Cortex of kidney (tissue), 1 donor: ENCODE measurements at places on chromosomes 7 and 10.

GRCh38 chr7:16849296-16850148 is 32.3 kb downstream of the AGR3 start:
- DNase-seq: no peak

DNA sequence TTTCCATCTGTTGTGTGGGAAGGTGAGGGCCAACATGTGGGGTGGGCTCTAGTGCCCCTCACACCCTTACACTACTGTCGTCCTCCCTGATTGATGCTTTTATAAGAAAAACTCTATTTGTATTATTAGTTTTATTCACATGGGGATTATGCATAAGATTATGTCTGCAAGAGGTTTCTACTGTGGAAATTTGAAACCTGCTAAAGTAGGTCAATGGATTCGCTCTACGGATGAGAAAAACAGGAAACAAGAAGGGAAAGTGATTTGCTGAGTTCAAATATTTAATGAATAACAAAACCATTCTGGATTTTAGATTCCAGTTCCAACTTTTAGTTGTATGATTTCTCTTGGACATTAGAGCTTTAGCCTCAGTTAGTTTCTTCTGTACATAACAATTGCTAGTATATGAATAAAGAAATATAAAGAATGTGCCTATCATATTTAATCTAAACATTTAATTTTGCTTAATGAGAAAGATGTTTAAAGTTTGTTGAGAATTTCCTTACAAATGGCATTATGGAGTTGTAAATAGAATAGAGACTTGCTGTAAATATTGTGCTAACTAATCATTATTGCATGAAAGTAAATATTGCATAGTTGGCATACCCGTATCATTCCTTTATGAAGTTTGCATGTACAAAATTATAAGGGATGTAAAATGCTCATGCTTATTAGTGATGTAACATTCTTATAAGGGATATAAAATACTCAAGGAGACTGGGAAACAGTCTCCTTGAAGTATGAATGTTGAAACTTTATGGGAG is 193.8 kb downstream of the THSD7A start:
- DNase-seq: no peak

DNA sequence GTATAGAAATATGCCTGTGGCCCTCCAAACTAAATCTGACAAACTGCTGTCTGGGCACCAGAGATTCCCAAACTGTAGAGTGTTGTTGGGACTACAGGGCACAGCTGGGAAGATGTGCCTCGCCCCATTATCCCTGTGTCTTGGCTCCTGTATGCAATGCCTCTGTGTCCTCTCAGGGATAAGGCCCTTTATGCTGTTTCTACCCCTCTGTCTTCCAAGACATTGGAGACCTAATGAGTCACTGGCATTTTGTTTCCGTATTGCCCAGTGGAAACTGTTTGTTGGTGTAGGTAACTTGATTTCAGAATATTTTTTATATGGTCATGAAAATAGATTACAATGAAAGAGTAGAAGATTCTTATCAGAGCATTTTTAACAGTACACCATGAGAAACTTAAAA is 183.2 kb downstream of the GLI3 start:
- no peak for DNase-seq

GRCh38 chr7:150357771-150358427 is 10.7 kb upstream of the REPIN1 start:
- no peak for DNase-seq

DNA sequence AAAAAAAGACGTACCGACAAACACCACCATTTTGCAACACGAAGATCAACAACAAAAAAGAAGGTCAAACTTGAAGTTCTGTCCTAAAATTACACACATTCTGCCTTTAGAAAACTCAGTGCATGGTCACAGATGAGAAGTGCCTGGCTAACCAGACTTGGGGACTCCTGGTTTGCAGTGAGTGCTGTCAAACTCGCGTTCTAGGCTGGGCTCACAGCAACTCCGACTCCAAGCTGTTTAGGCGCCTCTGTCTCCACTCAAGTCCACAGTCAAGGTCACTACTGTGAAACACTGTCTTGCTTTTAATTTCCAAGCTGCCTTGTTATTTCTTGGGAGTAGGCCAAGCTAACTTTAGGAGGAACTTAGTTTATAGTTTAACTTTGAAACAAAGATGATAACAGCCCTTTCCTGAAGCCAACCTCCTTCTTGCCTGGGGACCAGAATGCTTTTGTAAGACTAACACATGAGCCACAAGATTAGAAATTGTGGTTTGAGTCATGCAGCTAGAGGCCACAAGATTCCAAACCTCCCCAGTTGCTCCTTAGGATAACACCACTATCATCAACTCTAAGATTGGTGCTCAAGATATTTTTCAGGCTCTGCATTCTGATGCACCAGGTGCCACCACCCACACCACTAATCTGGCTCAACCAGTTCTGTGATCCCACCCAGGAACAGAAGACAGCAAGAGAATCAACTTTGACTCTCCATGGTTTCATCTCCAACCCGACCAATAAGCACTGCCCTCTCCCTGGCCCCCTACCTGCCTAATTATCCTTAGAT is 1.1 kb upstream of the DNAAF5 start:
- no peak for DNase-seq

DNA sequence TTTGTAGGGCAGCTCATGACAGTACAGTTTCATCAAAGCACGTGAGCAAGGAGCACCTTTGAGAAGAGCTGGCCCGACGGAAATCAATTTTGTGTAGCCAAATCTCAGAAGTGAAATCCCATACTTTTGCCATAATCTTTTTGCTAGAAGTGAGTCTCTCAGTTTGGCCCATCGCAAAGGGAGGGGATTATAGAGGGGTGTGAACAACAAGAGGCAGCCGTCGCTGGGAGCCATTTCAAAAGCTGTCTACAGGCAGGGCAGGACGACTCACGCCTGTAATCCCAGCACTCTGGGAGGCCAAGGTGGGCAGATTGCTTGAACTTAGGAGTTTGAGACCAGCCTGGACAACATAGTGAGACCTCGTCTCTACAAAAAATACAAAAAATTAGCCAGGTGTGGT is 599.8 kb downstream of the GALNT17 start:
- DNase-seq: no peak

- DNase-seq: no peak
Observed at GRCh38 chr7:43954524-43955228, 28.4 kb downstream of the UBE2D4 start.

- DNase-seq: no peak
Observed at GRCh38 chr7:3029138-3029537, 14.5 kb downstream of the CARD11 start.

- DNase-seq: no peak
Observed at GRCh38 chr7:116028787-116029186, 1.8 kb downstream of the TFEC start.

GRCh38 chr10:124642088-124642710 is 102.0 kb downstream of the FAM53B start:
- DNase-seq: no peak

DNA sequence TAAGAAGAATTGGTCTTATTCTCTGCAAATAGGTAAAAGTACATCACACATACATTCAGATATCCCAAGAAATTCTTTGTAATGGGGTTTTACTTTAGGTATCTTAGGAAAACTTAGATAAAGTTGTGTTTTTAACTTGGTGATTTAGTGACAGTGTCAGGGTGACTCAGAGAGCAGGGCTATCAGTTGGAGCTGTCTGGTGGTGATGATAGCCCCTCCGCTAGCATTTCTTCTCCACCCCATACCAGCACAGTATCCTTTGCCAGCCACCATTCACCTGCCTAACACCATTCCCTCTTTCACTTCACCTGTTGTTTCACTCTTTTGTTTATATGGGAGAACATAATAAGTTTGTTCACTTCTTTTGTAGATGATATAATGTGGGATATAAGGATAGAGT is 30.4 kb downstream of the VPS50 start:
- DNase-seq: no peak

- no peak for DNase-seq
Observed at GRCh38 chr10:97388152-97388551, 13.0 kb downstream of the RRP12 start.

- no peak for DNase-seq
Observed at GRCh38 chr10:22016046-22016705, 12.6 kb upstream of the DNAJC1 start.

GRCh38 chr10:60883187-60883586 is 60.8 kb downstream of the RHOBTB1 start:
- DNase-seq: no peak

- DNase-seq: no peak
Observed at GRCh38 chr10:89122433-89123051, 84.6 kb downstream of the CH25H start.

DNA sequence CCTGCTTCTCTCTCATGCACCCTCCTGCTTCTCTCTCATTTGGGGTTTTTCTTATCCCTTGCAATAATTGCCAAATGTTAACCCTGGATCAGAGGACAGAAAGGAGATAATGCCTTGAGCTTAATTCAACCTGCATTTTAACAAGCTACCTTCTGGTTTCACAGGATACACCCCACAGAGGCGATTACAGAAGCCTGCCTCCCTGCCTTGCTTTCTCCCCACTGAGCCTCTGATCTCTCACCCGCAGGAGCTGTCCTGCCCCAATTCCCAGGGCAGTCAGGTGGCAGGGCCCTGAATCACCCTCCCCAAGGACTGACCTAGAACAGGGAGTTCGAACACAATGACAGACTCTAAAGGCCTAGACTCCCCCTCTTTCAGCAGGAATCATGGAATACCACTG is 959.5 kb downstream of the GRID1 start:
- no peak for DNase-seq

DNA sequence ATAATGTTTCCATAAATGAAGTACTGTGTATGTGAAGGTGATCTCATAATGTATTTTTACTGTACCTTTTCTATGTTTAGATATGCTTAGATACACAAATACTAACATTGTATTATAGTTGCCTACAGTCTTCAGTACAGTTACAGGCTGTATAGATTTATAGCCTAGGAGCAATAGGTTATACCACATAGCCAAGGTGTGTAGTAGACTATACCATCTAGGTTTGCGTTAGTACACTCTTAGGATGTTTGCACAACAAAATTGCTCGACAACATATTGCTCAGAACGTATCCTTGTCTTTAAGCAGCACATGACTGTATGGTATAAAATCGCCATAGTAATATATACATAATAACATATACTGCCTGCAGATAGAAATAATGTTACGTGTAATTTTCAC is 42.9 kb downstream of the WAC start:
- no peak for DNase-seq

DNA sequence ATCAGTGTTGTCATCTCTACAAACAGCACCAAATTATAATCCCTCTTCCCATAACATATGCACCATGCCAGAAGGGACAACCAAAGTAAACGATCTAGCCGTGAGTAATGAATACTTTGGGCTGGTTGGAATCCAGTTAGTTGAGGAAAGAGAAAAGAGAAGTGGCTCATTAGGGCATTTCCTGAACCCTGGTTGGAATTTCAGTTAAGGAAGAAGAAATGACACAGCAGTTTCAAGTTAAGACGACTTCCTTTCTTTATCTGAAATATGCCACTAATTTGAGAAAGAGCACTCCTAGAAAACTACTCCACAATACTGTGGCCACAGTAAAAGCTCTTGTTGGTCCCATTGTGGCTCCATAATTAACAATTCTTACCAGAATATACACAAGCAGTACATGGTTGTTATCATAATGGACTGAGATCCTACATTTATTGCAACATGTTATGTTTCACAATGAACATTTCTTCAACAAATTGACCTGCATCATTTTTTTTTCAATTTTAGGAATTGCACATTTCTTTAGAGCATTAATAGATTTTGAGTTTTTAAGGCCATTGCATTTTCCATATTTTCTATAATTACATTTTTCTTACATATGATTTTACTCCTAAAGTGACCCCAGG is at the start of gene TFEC:
TSS of gene TFEC (minus strand) at position 113 of the 626 bp plus-strand sequence. CDS start 46,322 bp downstream, outside the sequence.
- no peak for DNase-seq

DNA sequence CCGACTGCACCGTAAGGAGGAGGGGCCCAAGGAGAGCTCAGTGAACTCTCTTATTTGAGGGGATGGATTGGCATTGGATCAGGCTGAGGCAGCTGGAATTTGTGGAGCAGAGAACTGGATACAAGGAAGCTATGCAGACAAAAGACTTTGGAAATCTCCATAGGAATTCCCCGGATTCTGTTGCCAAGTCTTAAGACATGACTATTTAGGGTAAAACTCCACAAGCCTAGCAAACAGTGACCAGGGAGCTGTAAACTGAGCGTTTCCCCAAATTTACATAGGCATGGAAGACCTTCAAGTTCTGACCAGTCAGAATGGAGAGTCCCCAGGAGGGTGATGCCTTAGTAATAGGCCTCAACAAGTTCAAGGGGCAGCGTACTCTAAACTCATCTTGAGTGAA is 82.5 kb upstream of the PCBD1 start:
- no peak for DNase-seq

- no peak for DNase-seq
Observed at GRCh38 chr7:3233301-3233700, 67.8 kb upstream of the SDK1 start.

DNA sequence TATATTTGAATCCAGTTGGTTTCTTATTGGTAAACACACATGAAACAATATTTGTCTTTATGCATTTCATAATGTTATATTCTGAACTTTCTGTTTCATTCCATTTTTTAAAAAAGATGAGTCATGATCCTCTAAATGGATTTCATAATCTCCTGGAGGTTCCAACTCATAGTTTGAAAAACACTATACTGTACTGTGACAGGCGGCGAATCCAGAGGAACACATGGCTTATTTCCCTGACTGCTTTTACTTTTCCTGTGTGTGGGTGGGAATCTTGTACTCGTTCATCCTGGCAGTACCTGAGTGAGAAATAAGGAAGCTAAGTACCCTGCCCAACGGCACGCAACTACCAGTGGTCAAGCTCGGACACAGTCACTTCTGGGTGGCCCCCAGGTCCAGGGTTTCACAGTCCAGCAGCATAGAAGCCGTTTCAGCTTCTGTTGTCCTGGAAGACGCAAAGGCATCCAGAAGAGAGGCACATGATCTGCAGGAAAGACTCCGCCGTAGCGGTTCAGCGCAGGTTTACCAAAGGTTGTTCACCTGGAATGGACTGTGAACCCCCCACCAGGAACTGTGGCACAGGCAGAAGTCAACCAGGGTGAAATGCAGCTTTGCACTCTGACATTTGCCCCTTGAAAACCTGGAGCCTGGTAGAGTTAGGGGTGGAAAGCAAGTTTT is 117.7 kb downstream of the CCNY start:
- no peak for DNase-seq

DNA sequence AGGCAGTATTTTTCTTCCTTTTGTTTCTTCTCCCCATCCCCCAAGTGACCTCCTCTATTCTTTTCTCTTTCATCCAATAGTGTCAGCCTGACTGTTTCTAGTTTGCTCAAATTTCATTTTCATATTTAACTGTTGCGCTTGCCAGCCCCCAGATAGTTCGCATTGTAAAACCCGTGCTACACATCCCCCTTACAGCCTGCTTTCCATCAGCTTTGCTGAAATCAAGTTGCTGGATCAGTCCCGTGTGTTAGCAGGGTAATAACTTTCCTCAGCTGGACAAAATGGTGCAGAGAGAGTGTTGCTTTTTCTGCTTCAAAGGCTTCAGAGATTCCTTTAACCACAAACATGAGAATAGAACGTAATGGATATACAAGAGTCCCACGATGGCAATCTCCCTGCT is 180.6 kb upstream of the NPVF start:
- DNase-seq: no peak
